NAMALWA (cell line): ENCODE measurements at places on chromosomes 6 and 20.

GRCh38 chr6:132764370-132764769, 6.7 kb upstream of the VNN2 start:
- no peak for DNase-seq

DNA sequence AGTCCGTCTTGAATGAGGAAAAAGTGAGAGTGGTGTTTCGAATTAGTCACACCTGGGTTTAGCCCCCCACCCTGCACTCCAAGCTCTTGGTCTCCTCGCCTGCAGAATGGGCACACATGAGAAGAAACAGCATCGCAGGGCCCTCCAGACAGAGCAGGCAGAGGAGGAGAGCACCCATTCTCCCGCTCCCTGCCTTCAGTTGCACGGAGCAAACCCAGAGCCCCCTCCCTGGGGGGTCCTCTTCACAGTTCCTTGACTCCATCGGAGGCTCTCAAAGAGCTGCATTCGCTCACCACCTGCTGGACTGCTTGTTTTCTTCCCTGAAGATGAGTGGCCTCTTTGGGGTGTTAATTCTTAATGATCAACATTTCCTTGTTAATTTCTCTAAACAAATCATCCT, 5.1 kb downstream of the CST7 start:
- no peak for DNase-seq

DNA sequence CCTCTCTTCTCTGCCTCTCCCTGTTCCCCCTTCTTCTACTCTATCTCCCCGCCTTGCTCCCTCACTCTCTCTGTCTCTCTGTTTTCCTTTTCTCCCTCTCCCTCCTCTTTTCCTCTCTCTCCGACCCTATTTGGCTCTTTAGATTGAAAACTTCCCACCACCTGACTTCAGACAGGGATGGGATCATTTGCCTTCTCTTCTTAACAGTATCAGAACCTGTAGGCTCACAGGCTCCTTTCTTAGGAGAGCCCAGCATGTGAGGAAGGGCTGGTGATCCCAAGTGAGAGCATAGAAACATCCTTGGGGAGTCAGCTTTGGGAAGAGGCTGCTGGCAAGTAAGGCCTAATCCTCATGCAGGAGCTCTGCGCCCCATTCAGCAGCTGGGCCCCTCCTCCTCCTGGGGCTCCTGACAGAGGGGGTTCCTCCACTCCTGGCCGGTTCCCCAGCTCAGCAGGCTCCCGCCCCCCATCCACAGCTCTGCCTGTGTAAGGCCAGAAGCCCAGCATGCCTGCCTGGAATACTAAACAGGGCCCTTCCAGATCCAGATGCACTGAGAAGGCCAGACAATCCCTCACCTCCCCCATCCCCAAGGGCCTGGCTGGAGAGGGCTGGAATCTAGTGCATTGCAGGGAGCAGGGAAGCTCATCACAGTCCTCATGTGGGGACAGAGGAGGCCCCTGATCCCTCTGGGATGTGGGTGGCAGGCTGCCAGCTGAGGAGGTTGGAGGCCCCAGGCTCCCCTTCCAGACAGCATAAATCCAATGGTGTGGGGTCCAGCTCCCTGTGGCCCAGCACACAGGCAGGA, 93.4 kb downstream of the PTPRT start:
- no peak for DNase-seq

- no peak for DNase-seq
Observed at GRCh38 chr6:39243809-39244208, 14.5 kb upstream of the KCNK5 start.

GRCh38 chr6:153167907-153168306, 36.8 kb upstream of the RGS17 start:
- no peak for DNase-seq

GRCh38 chr6:150243620-150244314, 100.9 kb downstream of the PPP1R14C start:
- DNase-seq, result no peak

- peak; percentile 63 for DNase-seq
Observed at GRCh38 chr20:5402903-5403531, 86.3 kb upstream of the PROKR2 start.

- DNase-seq, result no peak
Observed at GRCh38 chr20:64138276-64138815, 25.9 kb upstream of the MYT1 start.

GRCh38 chr6:41937861-41938574, 3.6 kb downstream of the CCND3 start:
- DNase-seq, result peak; percentile 50

GRCh38 chr6:28105245-28105639, 19.2 kb upstream of the ZSCAN16 start:
- peak; percentile 57 for DNase-seq

DNA sequence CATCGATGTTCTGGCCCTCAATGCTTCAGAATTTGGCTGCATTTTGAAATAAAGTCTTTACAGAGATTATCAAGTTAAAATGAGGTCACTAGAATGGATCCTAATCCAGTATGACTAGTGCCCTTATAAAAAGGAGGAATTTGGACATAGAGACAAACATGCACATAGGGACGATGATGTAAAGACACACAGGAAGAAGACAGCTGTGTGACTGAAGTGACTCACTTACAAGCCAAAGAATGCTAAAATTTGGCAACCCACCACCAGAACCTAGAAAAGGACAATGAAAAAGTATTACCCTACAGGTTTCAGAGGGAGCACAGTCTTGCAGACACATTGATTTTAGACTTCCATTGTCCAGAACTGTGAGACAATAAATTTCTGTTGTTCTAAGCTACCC, 322.8 kb upstream of the GJE1 start:
- no peak for DNase-seq

DNA sequence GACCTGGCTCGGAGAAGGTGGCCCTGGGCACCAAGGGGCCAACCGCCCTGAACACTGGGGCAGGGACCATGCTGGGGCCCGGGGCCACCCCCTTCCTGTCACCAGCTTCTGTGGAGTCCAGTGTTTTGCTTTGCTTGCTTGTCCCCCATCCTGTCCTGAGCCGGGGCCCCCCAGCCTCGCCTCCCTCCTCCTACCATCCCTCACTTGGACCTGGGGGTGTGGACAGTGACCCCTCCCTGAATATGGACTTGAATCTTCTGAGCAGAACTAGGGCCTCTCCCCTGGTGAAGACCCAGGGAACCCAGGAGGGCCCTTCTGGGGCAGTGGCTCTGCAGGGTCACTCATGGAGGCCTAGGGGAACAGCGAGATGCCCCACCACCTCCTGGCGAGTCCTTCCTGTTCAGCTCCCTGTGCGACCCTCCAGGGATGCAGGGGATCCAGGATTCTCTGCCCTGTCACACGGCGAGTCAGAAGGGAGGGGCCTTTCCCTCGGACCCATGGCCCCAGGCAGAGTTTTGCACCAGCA, 41.6 kb downstream of the VSTM2L start:
- DNase-seq, result no peak

- peak; percentile 36 for DNase-seq
Observed at GRCh38 chr6:52361414-52361944, 472 bp upstream of the PAQR8 start.

- DNase-seq, result no peak
Observed at GRCh38 chr20:54355631-54356280, 119.6 kb upstream of the DOK5 start.

- peak; percentile 74 for DNase-seq
Observed at GRCh38 chr6:159061805-159062563, 17.2 kb upstream of the TAGAP start.

DNA sequence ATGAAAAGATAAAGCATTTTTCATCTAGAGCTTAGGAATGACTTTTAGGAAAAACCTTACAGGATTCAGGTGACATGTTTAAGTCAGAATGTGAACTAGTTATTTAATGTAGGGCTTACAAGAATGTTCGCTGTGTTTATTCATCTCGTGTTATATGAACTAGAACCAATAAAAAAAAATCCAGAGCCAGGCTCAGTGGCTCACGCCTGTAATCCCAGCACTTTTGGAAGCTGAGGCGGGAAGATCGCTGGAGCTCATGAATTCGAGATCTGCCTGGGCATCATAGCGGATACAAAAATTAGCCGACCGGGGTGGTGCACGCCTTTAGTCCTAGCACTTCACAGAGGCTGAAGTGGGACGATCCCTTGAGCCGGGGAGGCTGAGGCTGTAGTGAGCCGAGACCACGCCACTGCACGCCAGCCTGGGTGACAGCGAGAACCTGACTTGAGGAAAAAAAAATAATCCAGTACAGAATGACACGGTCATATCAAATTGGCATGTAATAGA, 46.3 kb downstream of the OR2B2 start:
- no peak for DNase-seq

GRCh38 chr6:31110825-31111582, 1.4 kb downstream of the C6orf15 start:
- DNase-seq, result no peak

GRCh38 chr20:16367948-16368560, 205.2 kb downstream of the KIF16B start:
- no peak for DNase-seq

- peak; percentile 37 for DNase-seq
Observed at GRCh38 chr6:18680842-18681241, 293.7 kb downstream of the RNF144B start.

- DNase-seq, result no peak
Observed at GRCh38 chr6:167303675-167304625, 12.8 kb downstream of the UNC93A start.

GRCh38 chr6:21633511-21634109, 40.1 kb downstream of the SOX4 start:
- DNase-seq, result no peak

- no peak for DNase-seq
Observed at GRCh38 chr6:24032896-24033688, 92.9 kb upstream of the NRSN1 start.

DNA sequence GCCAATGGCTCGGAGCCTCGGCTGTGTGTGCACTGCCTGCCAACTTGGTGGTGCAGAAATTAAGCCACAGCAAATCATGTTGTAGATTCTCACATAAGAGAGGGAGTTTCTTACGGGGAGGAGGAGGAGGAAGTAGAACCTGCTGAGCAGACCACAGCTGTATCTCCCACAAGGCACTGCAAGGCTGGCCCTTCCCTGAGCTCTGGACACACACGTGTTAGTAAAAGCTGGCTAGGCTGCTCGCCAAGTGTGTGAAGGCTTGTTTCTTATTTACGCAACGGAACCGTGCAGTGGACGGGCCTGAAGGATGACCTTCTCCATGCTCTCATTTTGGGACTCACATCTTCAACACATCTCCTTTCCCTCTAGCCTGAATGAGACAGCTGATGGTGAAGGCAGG, 15.7 kb upstream of the QKI start:
- no peak for DNase-seq

GRCh38 chr6:51398793-51399192, 580.1 kb downstream of the TFAP2B start:
- peak; percentile 20 for DNase-seq

DNA sequence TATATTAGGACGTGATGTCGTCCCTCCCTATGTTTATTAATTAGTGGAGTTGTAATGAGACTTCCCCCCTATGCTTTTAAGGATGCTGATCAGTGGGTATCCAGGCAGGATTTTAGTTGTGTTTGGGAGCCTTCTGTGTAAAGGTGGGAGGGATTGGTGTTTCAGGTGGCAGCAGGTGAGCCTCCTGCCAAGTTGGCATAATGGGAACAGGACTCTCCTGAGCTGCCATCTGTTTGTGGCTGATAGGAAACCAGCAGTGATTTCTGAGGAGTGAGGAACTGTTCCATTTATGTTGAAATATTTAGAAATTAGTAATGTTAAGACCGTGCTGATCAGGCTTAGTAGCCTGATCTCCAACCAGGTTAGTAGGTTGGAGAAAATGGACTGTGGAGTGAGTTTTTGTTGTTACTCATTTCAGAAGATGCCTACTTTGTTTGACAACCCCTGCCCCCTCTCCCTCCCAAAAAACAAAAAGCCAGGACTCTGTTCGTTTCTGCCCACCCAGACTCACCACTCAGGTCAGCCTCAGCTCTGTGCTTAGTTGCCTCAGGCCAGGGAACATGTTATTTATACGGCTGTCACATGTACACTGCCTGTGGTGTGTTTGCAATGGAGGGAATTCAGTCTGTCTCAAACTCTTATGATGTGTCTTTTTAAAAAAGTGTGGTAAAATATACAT, 55.4 kb upstream of the TULP4 start:
- DNase-seq, result no peak

GRCh38 chr6:42406306-42407280, 45.1 kb downstream of the TRERF1 start:
- no peak for DNase-seq

GRCh38 chr20:38798266-38798665, 7.2 kb upstream of the PPP1R16B start:
- no peak for DNase-seq

DNA sequence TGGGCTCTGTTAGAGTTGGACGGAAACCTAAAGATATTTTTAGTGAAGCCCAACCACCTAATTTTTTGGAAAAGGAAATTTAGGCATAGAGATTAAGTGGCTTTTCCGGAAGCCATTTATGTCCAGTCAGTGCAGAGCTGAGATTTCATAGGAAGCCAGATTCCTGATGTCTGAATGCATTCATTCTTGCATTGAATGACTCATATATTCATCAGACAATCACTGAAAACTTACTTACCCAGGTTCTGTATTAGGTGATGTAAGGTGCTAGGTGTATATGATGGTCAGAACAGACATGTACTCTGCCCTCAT, 4.1 kb downstream of the SH3BGRL2 start:
- DNase-seq, result no peak

DNA sequence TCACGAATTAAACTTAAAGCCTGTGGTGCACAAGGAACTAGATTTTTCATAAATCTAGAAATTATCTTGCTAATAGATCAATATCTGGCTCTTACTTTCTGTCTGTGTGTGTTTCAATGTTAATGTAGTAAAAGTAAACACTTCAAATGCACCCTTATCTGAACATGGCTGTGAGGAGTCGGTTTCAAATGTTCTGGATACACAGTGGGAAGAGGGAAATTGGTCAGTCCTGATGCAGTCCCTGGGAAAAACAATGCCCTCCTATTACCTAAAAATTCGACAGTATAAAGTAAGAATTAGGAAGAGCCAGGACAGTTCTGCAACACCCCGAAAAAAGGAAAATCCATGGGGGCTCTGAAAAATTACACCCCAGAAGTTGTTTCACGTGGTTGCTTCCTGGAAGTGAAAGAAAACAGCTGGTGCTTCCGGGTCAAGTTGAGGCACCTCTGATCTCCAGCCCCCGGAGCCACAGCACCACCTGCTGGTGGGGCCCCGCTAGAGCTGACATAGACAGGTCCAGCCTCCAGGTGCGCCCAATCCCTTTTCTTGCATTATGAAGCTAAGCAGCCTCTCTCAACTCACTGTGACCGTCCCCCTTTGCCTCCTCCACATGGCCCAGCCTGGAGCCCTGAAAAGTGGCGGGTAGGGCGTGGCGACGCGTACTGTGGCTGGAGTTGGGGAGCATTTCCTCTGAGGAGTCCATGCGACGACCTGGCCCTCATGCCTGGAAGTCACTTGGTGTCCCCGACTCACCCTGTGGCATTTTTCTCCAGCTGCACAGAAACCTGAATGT, 8.3 kb downstream of the SEMG2 start:
- DNase-seq, result peak; percentile 76

DNA sequence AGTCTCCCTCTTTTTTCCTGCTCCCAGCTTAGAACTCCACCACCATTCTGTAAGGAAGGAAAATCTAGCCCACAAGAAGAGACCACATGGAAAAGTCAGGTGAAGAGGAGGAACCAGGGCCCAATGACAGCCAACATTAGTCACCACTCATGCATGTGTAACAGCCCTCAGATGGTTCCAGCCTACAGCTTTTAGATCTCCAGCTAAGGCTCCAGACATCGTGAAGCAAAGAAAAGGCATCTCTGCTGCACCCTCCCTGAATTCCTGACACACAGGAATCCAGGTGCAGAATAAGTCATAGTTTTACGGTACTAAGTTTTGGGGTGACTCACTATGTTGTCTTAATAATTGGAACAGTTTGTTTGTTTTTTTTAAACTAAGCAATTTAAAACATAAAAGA, 25.5 kb downstream of the DCDC2 start:
- no peak for DNase-seq
